Gastroesophageal sphincter (tissue), 4 donors: ENCODE measurements at places on chromosomes 12 and 14. TPM values are rescaled to one million over a fixed set of nuclear protein-coding genes. Genes with fewer than 3 reads are reported as not detected.

The TMEM52B gene
- 1.2 TPM for total RNA-seq

The TAC3 gene
- total RNA-seq: not detected

The LTBP2 gene
- total RNA-seq: 158 TPM

The SCNN1A gene
- total RNA-seq: 19.9 TPM

The HOXC4 gene
- total RNA-seq: 2.4 TPM

The SOAT2 gene
- total RNA-seq: not detected

The EIF2B1 gene
- 102 TPM for total RNA-seq

The RTN1 gene
- 6.9 TPM for total RNA-seq

The SLC7A8 gene
- 21.6 TPM for total RNA-seq
